ENCODE measurements at places on chromosomes 16 and 17. TPM values are rescaled to one million over a fixed set of nuclear protein-coding genes. Genes with fewer than 3 reads are reported as not detected.

GRCh38 chr16:69848637-69849545 lies 86.8 kb downstream of the WWP2 start:
- DNase-seq: no peak

DNA sequence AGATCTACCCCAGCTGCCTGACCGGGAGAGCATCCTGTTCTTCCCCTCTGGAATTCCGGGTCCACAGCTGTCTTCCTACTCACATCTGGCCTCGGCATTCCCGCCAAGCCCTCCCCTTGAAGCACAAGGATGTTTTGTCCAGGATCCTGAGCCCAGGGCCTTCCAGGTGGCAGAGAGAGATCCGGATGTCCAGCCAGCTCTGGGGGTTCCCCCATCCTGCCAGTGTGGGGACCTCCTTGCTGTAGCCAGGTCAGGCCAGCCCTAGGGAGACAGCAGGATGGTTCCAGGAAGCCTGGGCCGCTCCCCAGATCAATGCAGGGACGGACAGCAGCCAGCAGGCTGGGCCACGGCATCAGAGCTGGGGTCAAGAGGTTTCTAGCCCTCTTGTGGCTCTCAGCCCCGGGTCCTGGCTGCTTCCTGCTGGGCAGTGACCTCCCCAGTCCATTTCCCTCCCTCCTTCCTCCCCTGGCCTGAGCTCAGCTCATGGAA lies 55.3 kb downstream of the SOCS3 start:
- peak; percentile 52 for DNase-seq

CORO6 gene
- 0.86 TPM for total RNA-seq

SLC13A2 gene
- total RNA-seq: not detected

GRCh38 chr17:57338257-57338914 lies 82.1 kb downstream of the MSI2 start:
- DNase-seq: no peak

DNA sequence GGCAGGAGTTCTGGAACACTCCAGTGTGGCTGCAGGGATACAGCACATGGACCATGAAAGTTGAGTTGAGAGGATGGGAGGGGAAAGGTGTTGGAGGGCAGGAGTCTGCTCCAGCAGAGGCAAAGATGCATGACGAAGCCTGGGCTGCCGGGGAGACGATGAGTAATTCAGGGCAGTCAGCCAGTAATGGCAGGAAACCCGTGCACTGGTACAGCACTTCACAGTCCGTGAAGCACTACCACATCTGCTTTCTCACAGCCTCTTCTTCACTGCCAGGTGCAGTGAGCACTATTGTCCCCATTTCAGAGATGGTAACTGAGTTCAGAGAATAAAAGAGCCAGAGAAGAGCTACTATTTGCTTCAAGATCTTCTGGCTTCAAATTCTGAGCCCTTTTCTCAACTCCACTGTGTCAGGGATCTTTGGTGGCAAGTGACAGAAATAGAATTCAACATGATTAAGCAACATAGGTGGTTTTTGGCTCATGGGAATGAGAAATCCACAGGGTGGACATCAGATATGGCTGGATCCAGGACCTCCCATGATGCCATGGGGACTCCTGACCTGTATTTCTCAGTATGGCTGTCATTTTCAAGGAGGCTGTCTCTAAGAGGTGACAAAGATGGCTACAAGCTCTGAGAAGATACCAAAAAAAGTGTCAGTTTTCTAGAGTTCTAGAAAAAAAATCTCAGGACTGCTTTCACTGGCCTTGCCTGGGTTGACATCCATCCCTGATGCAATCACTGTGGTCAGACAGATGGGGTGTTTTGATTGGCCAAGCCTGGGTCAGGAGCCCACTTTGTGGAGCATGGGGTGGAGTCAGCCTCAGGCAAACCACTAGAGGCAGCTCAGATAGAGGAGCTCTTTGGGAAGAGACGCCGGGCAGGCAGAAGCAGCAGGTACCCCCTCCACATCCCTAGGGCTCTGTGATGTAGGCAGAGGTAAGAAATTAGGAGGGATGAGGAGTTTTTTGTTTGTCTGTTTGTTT lies 24.7 kb downstream of the IL21R start:
- no peak for DNase-seq

NOG gene
- total RNA-seq: 2.3 TPM

DNA sequence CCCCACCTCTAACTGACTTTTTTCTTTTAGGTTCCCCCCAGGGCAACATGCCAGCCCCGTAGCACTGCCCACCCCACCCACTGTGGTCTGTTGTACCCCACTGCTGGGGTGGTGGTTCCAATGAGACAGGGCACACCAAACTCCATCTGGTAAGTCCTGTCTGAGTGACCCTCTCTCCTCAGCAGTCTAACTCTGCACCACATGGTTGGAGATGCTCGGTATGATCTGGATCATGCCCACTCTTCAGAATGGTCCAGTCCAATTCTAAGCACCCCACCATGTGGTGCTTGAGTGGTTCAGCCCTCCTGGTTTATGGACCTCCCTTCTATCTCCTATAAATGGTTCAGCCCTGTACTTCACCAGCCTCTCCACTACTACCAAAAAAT lies 5.9 kb downstream of the KDM6B start:
- peak; percentile 41 for DNase-seq

HOXB13 gene
- not detected for total RNA-seq

DNA sequence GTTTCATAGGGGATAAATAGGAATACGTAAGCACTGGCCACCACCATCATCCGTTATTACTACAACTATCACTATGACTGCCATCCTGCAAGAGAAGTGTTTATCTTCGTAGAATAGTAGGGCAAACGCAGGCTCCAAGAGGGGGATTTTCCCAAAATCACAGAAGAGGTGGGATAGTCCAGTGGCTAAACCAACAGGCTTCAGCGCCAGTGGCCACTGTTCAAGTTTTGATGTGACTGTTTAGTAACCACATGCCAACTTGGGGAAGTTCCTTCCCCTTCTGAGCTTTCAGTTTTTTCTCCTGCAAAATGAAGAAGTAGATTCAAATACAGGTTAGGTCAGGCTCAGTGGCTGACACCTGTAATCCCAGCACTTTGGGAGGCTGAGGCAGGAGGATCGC lies 60.7 kb upstream of the GRIN2A start:
- DNase-seq: no peak

- DNase-seq: no peak
Observed at GRCh38 chr16:89402962-89403361, 87.4 kb downstream of the ANKRD11 start.

PRCD gene
- total RNA-seq: 1.9 TPM

QPRT gene
- 101 TPM for total RNA-seq

GRCh38 chr16:61957075-61957855 lies 79.0 kb downstream of the CDH8 start:
- no peak for DNase-seq

Data from endodermal cell (in vitro differentiated cells).